ENCODE measurements at places on chromosomes 12 and 14.

- no peak for DNase-seq
Observed at GRCh38 chr12:52557476-52557875, 4.5 kb upstream of the KRT71 start.

DNA sequence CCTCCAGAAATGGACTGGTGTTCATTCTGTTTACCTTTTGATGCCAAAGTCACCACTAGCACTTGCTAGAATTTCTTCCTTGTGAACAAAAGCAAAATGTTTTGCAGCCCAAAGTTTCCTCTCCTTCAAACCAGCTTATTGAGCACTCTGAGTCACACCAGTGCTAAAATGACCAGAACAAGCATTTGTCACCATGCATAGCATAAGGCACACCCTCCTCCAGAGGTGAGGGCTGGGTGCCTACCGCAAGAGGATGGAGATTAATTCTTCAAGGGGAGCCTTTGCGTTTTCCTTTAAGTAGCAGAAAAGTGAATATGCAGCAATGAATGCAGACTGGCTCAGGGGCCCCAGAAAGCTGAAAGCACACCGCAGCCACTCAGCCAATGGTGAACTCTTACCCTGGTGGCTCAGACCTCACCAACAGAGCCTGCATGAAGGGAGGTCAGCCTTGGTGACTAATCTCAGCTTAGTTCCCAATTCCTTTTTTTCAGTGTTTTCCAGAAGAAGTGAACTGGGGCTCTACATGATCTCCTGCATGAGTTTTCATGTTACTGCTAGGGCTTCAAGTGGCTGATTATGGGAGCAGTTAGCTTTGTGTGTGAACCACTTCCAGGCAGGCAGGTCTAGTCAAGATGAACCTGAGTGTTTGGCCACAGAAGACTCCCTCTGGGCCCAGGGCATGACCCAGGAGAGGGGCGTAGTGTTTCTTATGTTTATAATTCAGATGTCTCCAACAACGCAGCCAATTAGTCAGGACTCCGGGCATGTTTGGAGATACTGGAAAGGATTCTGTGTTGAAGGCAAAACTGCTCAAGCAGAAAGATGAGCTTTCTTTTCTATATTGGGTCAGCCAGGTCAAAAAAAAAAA is 96.3 kb downstream of the PAX9 start:
- no peak for DNase-seq

GRCh38 chr12:28316049-28316448 is 125.8 kb downstream of the CCDC91 start:
- no peak for DNase-seq

GRCh38 chr14:53148671-53149070 is 4.5 kb downstream of the DDHD1 start:
- no peak for DNase-seq

GRCh38 chr14:68793734-68794129 is 865 bp upstream of the ZFP36L1 start:
- DNase-seq: no peak

DNA sequence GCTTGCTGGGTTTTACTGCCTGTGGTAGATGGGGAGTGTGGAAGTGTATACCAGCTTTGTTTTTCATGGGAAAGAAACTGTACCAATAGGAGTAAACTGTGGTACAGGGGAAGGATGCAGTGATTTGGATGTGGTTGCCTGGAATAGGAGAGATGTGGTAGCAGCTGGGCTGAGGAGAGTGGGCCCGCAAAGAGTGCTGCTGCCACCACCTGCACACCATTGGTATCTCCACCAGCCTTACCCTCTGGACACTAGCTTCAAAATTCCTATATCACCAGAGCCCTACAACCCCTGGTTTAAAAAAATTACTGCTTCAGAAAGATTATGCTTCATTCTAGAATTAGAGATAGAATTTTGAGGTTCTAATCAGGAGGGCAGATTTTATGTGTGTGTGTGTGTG is 53.6 kb downstream of the AKAP6 start:
- DNase-seq: no peak

DNA sequence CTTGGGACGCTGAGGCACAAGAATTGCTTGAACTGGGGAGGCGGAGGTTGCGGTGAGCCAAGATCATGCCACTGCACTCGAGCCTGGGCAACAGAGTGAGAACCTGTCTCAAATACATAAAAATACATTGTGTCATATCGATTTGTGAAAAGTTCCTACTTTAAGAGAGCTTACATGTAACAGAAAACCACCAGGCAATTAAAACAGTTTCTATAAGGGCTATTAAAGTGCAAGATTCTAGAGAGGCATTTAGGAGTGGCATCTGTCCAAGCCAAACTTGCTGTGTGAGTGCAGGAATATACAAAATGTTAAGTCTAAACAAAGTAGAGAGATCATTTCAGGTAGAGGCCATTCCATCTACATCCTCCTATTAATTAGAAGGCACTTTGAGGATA is 1.7 kb upstream of the NEK9 start:
- DNase-seq: no peak

DNA sequence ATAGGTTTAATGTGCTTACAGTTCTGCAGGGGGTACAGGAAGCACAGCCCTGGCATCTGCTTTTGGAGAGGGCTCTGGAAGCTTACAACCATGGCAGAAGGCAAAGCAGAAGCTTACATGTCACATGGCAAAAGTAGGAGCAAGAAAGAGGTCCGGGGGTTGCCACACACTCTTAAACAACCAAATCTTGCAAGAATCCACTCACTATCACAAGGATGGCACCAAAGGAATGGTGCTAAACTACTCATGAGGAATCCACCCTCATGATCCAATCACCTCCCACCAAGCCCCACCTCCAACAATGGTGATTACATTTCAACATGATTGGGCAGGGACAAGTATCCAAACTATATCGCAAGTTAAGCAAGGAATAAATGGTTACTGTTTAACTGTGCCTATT is 255.8 kb upstream of the AVPR1A start:
- no peak for DNase-seq

GRCh38 chr12:113214895-113215400 is 6.3 kb upstream of the TPCN1 start:
- peak; percentile 82 for DNase-seq

- no peak for DNase-seq
Observed at GRCh38 chr12:58860056-58860787, 60.1 kb downstream of the LRIG3 start.

GRCh38 chr12:125287155-125287847 is 222.1 kb downstream of the AACS start:
- DNase-seq: no peak

DNA sequence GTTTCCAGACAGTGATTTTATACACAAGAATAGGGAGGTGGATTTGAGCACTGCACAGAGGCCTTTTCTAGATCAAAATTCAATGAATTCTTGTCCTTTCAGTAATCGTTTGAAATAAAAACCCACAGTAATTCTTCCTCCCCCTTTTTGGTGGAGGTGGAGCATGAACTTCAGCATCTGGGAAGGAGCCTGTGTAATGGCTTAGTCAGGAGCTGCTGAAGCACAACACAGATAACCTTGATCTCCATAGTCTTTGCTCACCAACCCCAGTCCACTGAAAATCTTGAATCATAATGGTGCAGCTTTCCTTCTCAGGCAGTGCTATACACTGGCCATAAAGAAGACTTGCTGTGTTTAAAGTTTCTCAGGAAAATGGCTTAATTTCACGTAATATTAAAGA is 6.4 kb upstream of the TBPL2 start:
- DNase-seq: no peak

DNA sequence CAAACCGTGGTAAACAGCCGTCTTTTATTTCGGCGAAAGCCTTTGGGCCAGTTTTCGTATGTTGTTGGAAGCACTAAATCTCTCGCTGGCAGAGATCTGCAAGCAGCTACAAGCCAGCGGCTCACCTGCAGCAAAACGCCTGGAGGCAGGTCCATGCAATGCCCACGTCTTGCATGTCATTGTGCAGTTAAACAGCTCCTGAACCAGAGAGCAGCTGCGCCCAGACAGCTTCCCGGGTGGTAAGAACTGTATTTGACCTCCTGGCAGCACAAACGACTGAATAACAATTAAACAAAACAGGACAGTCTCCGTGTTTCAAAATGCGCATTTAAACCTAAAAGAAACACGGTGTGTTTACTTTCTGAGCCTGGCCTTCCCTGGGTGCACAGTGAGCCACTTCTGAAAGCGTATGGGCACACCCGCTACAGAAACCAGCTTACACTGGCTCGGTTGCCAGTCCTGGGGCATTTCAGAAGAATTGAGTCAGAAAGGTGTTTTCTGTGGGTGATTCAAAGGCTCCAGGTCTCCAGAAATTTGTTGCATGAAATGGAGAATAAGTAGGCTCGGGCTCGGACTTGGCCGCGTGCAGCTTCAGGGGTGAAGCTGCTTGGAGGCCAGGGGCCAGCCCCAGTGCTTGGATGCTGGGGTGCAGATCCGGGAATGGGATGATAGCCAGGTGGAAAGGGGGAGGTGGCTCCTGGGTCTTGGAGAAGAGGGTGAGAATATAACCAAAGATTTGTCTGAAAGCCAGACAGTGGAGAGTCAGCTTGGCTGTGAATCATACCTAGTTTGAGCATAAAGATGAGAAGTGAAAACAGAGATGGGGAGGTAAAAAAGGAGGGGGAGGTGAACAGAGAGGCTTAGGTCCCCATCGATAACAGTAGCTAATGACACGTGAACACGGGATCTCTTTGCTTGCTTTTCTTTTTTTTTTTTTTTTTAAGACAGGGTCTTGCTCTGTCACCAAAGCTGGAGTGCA is 24.9 kb upstream of the FZD10 start:
- no peak for DNase-seq

GRCh38 chr12:103392722-103393121 is 103.0 kb downstream of the C12orf42 start:
- no peak for DNase-seq

- DNase-seq: no peak
Observed at GRCh38 chr12:57574795-57575194, 16.2 kb upstream of the PIP4K2C start.

- peak; percentile 95 for DNase-seq
Observed at GRCh38 chr12:55847603-55848291, 5.0 kb upstream of the MMP19 start.

DNA sequence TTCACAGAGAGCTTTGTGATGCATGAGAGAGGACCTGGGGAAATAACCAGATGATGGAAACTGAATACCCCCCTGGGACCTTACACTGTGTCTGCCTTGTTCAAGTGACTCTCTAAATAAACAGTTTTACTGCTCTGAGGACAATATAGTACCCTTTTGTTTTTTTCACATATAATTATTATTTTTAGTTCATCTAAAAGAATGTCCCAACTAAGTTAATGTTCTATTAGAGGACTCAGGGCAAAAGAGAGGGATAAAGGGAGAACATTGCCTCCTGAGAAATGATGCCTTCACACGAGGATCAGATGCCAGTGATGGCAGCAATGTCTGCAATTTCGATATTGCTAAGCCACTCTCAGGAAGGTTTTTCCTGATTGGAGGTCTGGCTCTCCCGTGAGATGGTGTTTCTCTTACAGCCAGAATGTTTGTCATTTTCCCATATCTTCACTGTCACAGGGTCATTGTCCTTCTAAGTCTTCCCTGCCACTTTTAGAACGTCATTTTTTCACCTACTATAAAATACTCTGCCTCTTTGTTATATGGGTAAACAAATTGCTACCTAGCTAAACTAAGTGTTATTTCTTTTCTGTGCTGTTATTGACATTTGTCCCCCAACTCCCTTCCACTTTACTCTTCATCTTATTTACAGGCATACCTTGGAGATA is 201.6 kb downstream of the RAD51B start:
- DNase-seq: no peak

DNA sequence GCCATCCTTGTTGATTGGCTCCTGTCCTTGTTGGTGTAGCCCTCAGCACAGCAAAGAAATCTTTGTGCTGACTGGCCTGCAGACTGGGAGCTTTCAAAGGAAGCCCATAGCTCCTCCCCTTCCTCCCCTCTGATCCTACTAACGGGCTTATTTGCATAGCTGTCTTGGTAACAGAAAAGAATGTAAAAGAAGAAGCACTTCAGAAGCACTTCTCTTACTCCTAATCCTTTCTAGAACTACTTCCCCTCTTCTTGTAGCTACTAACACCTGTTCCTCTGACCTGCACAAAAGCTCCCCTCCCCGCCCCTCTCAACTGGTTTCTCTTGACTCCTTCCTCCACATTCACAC is 14.3 kb upstream of the RIC8B start:
- DNase-seq: no peak

DNA sequence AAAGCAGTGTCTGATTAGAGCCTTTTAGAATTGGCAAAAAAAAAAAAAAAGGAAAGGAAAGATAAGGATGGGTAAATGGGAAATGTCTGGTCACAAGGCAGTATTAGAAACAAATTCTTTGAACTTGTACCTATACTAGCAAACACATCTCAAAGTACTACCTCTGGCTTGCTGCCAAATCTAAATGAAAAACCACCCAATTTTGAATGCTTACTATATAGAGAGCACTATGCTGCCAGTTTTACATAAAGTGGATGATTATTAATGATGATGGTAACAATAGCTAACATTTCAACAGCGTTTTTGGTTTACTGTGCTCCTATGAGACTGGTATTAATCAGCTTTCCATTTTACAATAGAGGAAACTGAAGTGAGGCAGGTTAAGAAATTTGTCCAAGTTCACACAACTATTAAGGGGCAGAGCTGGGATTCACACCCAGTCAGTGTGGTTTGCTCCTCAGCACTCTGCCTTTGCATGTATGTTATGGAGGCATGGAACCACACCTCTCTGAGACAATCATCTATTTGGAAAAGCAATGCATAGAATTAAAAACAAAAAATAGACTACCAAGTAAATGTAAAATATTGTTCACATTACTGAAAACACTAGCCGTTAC is 34.2 kb downstream of the ATP2B1 start:
- no peak for DNase-seq

DNA sequence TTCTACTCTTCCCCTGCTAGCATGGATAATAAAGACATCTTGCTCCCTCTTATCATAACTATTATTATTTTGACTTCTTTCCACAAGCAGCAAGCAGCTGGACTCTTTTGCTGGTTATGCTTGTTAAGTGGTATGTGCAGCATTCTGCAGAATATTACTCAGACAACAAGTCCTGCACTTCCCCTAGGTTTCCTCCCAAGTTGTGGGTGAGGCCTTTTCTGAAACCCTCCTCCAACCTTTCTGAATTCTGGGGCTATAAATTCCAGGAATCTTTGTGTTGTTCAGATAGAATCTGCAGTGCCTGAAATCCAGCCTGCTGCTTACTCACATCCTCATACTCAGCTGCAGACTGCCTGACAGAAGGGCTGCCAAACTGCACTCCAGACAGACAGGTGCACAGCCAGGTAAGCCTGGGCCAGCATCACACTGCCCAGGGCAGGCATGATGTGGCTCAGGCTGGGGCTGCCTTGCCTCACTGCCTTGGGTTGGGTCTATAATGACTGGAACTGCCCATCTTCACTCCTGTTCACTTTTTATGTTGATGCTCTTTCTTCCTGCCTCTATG is 6.2 kb upstream of the DHRS2 start:
- DNase-seq: no peak

DNA sequence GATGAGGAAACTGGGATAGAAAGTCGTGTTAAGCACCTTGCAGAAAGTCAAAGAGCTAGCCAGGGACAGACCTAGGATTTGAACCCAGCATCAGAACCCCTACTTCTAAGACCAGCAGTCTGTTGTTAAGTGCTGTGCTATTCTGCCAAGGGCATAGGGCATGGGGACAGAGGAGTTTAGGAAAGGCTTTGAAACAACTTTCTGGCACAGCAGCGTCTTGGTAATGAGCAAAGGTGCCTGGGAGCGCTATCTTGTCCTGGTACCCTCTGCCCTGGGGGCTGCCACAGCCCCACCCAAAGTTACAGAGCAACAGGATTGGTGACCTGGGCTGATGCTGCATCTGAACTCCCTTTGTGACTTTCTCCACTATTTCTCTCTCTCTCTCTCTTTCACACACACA is 1108.1 kb downstream of the BCL11B start:
- DNase-seq: no peak
